NCI-H1092 treated with DMSO at 0.1 percent for 48 hours (cell line): ENCODE measurements at places on chromosomes 2 and 18.

GRCh38 chr2:38171208-38171855 is 95.4 kb upstream of the CYP1B1 start:
- DNase-seq: no peak

DNA sequence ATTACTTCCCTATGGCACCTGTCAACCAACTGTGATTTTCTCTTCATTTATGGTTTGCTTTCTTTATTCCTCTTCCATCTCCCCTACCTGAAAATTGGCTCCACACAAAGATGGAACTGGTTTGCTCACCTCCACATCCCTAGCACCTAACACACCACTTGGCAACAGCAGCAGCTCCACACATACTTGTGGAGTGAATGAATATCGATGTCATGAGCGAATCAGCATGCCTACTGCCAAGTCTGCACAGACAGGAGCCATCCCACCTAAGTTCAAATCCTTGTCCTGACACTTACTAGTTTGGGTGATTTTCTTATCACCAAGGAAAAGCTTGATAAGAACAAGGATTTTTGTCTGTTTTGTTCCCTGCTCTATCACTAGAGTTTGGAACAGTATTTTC is 191.4 kb upstream of the TMEM200C start:
- no peak for DNase-seq

- DNase-seq: peak; percentile 93
Observed at GRCh38 chr2:7031547-7032245, 114.5 kb downstream of the RNF144A start.

DNA sequence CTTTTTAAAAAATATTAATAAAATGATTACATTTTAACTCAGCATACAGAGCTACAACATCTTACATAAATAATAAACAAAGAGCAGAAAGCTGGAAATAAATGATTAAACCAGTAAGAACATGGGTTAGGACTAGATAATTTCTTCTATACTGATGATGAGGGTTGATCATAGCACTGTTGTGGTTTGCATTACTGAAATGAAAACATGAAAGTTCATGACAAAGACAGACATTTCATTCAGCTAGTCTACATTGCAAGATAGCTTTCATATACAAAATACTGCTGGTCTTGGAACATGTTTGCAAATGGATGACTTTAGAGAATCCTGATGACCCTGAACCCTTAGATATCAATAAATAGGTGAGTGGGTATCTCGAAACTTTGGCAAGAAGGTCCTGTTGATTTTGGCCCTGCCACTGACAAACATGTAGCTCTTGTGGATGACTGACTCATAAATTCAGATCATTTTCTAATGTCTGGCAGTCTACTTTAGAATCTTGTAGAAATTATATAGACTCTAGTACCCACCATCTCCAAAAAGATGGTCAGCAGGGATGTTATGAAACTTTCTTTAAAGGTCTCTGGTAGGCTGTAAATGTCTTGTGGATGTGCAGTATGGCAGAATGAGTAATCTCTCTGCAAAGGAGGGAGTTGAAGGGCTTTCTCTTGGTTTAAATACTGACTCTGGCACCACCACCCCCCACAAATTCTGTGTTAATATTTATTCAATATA is 15.5 kb upstream of the CDC42EP3 start:
- no peak for DNase-seq

DNA sequence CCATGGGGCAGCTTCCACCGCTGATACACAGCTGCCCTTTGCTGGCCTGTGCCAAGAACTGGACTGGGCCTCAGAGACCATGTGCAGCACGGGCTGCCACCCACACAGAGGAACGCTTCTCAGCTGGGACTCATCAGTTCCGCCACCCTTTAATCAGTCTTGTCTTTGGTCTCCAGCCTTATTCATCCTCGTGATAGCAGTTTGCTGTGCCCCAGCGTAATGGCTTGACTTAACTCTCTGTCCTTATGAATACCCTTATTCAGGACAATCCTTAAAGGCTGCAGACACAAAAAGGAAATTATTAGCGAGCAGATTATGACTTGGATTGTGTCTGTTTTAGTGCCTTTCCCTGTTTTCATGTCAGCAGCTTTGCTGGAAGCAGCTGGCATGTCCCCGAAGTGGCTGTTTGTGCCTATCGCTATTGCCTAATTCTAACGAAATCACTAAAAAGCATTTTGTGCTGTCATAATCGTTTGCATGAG is 108.9 kb upstream of the DAPL1 start:
- DNase-seq: no peak
